ENCODE measurements at places on chromosomes 13 and 19. TPM values are rescaled to one million over a fixed set of nuclear protein-coding genes. Genes with fewer than 3 reads are reported as not detected.

DNA sequence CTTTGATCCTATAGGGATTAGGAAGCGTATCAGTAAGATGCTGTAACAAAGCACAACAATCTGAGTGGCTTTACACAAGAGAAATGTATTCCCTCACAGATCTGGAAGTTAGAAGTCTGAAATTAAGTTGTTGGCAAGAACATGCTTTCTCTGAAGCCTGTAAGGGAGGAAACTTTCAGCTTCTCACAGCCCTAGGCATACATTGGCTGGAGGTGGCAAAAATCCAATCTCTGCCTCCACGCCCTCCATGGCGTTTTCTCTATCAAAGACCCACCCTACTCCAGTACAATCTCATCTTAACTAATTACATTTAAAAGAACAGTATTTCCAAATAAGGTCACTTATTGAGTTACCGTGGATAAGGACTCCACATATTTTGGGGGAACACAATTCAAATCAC, 211.9 kb downstream of the TDRD3 start:
- DNase-seq = no peak

GRCh38 chr13:25276748-25277147, 10.5 kb downstream of the MTMR6 start:
- DNase-seq = no peak

Gene OR7D2
- not detected for total RNA-seq

GRCh38 chr19:17404621-17405249, 695 bp downstream of the BST2 start:
- DNase-seq = no peak

Gene OR7C1
- 0.74 TPM for total RNA-seq

- no peak for DNase-seq
Measured at GRCh38 chr13:35157143-35157755, 215.2 kb downstream of the NBEA start.

DNA sequence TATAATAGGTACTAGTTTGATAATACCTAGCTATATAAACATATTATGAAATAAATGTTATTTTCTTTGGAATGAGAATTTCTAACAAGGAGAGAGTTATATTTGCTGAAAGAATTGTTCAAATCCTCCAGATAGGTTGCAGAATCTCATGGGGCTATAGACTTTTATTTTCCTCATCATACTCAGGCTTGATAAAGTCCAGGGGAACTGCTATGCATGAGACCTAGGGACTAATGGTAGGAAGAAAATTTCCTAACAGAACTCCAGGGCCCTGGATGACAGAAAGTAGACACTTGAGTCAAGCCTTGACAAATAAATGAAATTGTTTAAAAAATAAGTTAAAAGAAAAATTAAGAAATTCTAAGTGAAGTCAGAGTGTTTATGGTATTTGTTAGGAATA, 138.5 kb upstream of the DACH1 start:
- no peak for DNase-seq

DNA sequence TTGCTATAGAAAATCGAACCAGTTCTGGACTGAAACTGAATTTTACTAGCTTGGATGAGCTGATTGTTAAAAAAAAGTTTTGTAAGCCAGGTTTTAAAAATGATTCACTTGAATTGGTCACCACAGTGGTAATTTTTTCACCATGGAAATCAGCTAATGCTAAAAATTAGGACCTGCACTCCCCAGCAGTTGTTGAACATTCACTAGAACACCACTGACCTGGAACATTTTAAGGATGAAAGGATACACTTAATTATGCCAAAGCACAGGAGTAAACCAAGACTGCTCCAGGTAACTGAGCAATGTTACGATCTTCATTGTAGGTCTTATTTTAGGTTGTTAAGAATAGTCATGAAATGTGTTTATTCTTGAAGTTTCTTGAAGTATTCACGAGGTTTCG, 1342.6 kb upstream of the SPRY2 start:
- DNase-seq = no peak

- no peak for DNase-seq
Measured at GRCh38 chr19:37941782-37942515, 34.9 kb downstream of the SIPA1L3 start.

GRCh38 chr19:42532891-42533290, 4.6 kb upstream of the CEACAM1 start:
- no peak for DNase-seq

GRCh38 chr13:98253526-98253925, 76.5 kb upstream of the RNF113B start:
- no peak for DNase-seq

- no peak for DNase-seq
Measured at GRCh38 chr19:56956503-56957226, 116.1 kb upstream of the PEG3 start.

DNA sequence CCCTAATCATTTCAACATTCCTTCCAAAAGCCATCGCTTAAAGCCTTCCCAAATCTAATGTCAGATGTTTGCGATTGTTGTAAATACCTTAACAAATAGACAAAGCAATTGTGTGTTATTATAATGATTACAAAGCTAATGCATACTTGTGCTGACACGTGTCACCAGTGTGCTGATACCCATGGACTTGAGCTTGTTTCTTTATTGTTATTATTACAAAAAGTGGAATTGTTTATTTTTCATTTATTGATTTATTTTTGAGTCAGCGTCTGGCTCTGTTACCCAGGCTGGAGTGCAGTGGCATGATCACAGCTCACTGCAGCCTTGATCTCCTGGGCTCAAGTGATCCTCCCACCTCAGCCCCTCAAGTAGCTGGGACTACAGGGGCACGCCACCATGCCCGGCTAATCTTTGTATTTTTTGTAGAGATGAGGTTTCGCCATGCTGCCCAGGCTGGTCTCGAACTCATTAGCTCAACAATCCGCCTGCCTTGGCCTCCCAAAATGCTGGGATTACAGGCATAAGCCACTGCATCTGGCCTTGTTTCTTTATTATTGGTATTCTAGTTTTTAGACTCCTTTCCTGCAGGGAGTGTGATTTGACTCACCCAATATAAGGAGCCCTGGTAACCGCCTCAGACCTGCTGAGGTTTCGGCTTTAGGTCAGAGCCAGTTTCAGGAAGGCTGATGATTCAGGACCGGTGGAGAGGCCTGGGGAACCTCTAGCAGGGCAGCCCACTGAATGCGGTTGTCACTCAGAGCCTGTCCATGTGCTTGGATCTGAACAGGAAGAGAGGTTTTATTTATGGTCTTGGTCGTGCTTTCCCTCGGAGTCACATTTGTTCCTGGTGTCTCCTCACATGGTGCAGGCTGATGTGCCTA, 2.1 kb upstream of the FBXO17 start:
- no peak for DNase-seq

GRCh38 chr13:77918391-77919245, at the start of gene EDNRB:
Gene EDNRB, minus strand, starts transcription at chr13:77918831. Its CDS starts 258 bp downstream, at chr13:77918573.
- no peak for DNase-seq

- DNase-seq = no peak
Measured at GRCh38 chr19:1606138-1606651, 933 bp upstream of the UQCR11 start.

- no peak for DNase-seq
Measured at GRCh38 chr13:31050486-31051400, 111.0 kb downstream of the HSPH1 start.

DNA sequence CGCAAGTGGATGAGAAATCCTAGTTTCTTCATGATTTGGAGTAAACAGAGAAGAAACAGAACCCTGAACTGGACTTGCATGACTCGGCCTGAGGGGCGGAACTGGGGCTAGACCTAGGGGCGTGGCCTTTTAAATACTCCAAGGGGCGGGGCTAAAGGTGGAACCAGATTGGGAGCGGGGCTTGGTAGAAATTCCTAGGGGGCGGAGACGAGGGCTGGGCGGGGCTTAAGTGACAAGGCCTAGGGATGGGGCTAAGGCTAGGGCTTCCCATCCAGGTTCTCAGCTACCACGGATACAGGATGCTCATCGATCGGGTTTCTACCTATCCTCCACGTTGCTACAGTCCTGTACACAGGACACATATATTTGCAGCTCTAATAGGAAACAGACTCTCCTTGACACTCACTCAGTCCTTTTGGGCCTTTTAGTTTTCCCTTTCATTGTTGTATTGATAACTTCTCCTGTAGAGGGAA, 372 bp upstream of the ZNF699 start:
- no peak for DNase-seq

GRCh38 chr13:109500146-109500773, 286.1 kb downstream of the IRS2 start:
- DNase-seq = no peak

DNA sequence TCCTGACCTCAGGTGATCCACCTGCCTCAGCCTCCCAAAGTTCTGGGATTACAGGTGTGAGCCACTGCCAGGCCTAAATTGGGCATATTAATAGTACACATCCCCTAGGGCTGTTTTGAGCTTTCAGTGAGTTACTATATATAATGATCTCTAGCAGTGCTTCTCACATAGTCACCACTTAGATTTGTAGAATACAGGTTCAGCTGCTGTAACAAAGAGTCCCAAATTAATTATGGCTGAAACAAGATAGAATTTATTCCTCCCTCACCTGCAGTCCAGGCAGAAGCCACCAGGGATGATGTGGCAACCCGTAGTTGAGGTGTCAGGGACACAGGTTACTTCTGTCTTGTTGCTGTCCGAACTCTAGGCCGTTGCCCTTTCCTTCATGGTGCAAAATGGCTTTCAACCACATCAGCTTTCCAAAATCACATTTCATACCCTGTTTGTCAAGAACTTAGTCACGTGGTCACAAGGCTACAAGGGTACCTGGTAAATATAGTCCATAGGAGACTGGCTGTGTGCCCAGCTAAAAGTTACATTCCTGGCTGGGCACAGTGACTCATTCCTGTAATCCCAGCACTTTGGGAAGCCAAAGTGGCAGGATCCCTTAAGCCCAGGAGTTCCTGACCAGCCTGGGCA, 2.9 kb downstream of the PROSER3 start:
- no peak for DNase-seq

Gene ZNF569
- total RNA-seq = 3.7 TPM

Gene PLIN4
- 69.5 TPM for total RNA-seq

Gene CCDC70
- total RNA-seq = not detected

GRCh38 chr19:36215276-36216123, 594 bp downstream of the ZNF146 start:
- DNase-seq = no peak

Gene CRB3
- 4.9 TPM for total RNA-seq

DNA sequence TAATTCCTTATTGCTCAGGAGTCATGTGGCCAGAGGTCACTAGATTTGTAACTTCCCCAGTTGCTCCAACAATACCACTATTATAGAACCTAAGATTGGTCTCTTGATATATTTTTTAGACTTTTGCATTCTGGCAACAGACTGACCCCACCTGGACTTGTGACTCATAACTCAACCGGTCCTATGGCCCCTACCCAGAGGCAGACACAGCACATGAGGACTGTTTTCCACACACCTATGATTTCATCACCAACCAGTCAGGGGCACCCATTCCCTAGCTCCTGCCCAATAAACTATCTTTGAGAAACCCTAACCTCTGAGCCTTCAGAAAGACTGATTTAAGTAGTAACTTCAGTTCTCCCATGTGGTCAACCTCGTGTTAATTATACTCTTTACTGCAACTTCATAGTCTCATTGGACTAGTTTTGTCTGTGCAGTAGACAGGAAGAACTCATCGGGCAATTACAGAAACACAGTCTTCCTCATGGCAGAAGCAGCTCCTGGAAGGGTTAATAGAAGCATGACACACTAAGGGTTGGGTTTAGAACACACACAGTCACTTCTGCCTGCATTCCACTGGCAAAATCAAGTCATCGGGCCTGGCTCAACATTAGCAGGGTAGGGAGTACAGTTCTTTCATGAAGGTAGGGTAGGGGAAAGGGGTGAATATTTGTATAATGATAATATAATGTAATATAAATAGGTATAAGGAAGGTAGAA, 251.8 kb downstream of the UQCRFS1 start:
- no peak for DNase-seq

- no peak for DNase-seq
Measured at GRCh38 chr19:29978080-29978479, 36.0 kb downstream of the URI1 start.

Gene ZDHHC20
- total RNA-seq = 54.8 TPM

GRCh38 chr19:3276341-3276799, 51.9 kb downstream of the CELF5 start:
- no peak for DNase-seq

- DNase-seq = no peak
Measured at GRCh38 chr13:72029981-72030380, 163.0 kb upstream of the DACH1 start.

GRCh38 chr13:34420702-34421346, 521.2 kb upstream of the NBEA start:
- DNase-seq = no peak

DNA sequence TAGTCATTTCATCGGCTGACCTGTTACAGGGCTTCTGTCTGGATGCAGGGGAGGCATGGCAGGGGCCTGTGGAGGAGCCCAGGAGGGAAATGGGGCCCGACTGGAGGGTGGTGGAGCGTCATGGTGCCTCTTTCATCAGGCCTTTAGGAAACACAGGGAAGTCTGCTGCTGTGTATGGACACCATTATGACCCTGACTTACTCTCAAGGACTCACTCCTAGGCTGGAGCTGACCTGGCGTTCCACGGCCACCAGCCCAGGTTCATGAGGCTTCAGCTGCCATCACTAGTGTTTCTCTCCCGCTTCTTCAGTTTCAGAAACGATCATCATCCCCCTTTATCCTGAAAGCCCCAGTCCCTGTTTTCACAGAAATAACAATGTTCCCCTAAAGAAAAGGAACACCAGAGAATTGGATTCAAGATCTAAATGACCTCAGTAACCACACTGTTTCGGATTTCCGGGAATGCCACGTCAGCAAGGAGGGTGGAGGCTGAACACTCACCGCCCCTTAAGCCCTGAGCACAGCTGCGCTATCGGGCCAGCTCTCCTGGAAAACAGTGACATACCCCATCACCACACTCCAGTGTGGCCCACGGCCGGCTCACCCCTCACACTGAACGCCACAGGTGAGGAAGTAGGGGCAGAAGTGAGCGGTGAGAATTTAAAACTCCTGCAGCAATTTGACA, 67.6 kb downstream of the SOX1 start:
- peak; percentile 62 for DNase-seq

DNA sequence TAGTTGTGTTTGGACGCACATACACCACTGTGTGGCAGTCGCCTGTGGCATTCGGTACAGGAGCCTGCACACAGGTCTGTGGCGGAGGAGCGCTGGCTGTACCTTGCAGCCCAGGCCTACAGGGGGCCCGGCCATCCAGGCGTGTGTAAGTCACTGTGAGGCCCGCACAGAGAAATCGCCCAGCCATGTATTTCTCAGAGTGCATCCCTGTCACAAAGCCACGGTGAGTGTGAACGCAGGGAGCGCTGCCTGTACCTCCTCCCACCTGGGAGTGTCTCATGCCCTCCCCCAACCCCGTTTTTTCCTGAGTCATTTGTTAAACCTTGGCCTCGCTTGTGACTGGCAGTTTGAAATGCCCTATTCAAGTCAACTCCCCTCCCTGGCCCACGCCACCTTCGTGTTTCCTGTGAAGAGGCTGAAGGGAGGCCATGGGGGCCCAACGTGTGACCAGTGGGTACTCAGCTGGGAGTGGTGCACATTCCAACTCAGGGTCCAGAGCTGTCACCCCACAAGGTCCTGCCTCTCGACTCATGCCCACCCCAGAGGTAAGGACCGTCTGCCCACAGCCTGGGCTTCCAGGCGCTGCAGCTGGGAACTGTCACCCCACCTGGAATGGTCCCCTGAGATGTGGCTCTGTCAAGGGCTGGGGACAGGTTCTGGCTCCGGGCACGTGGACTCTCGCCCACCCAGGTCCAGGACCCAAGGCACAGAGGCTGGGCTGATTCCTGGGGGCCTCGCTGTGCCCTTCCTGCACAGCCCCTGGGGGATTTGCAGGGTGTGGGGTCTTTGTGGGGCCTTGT, 11.6 kb upstream of the RASA3 start:
- no peak for DNase-seq

Gene ZNF98
- total RNA-seq = 2.9 TPM

Data from vagina (tissue), 2 donors.